ENCODE measurements at places on chromosomes 12 and 14. TPM values are rescaled to one million over a fixed set of nuclear protein-coding genes. Genes with fewer than 3 reads are reported as not detected.

The PIWIL1 gene
- total RNA-seq, result under 0.01 TPM

The NANOG gene
- total RNA-seq, result not detected

The RIN3 gene
- 10.7 TPM for total RNA-seq

The SIX1 gene
- 5.0 TPM for total RNA-seq

The SLC4A8 gene
- 6.2 TPM for total RNA-seq

The PARP2 gene
- 20.0 TPM for total RNA-seq

The SERPINA3 gene
- total RNA-seq, result 1,840 TPM

The CEP290 gene
- total RNA-seq, result 16.6 TPM

The CLEC7A gene
- total RNA-seq, result 5.2 TPM

The FAR2 gene
- total RNA-seq, result 9.8 TPM

The TOMM20L gene
- not detected for total RNA-seq

The NR1H4 gene
- not detected for total RNA-seq

The MYF6 gene
- total RNA-seq, result not detected

The SLC39A2 gene
- not detected for total RNA-seq

The ANO4 gene
- 1.0 TPM for total RNA-seq

The TAS2R46 gene
- 4.6 TPM for total RNA-seq

The RTN1 gene
- total RNA-seq, result 10.8 TPM

The SPATS2 gene
- 22.0 TPM for total RNA-seq

The CLEC4C gene
- not detected for total RNA-seq

The OVCH1 gene
- 0.44 TPM for total RNA-seq

The XPOT gene
- total RNA-seq, result 71.0 TPM

The PRH2 gene
- total RNA-seq, result not detected

The SLC38A6 gene
- 45.0 TPM for total RNA-seq

The NAA30 gene
- total RNA-seq, result 24.1 TPM

The DHH gene
- total RNA-seq, result 0.29 TPM

The HNF1A gene
- total RNA-seq, result not detected

The VWF gene
- total RNA-seq, result 60.3 TPM

The ARHGEF25 gene
- 28.2 TPM for total RNA-seq

The DCN gene
- 1,702 TPM for total RNA-seq

The CCDC175 gene
- total RNA-seq, result not detected

The PLEKHD1 gene
- 2.3 TPM for total RNA-seq

The NPAS3 gene
- total RNA-seq, result 4.0 TPM

The KLRF2 gene
- total RNA-seq, result not detected

The HRK gene
- 0.16 TPM for total RNA-seq

The VPS37B gene
- 15.4 TPM for total RNA-seq

The RHOJ gene
- total RNA-seq, result 11.4 TPM

The INTS13 gene
- 21.9 TPM for total RNA-seq

The TBX5 gene
- total RNA-seq, result 6.2 TPM

The TAS2R7 gene
- total RNA-seq, result not detected

The SLC17A8 gene
- total RNA-seq, result not detected

The ATG2B gene
- total RNA-seq, result 51.4 TPM

The PPP1R36 gene
- 3.4 TPM for total RNA-seq

The FNTB gene
- 22.9 TPM for total RNA-seq

The LRTM2 gene
- total RNA-seq, result not detected

The LRRIQ1 gene
- total RNA-seq, result 1.5 TPM

The IL26 gene
- not detected for total RNA-seq

The C12orf50 gene
- not detected for total RNA-seq

The KLHDC2 gene
- 88.5 TPM for total RNA-seq
